CD4-positive, alpha-beta T cell treated with Interferon gamma for 1 hour (primary cell): ENCODE measurements at places on chromosomes 3 and 15.

DNA sequence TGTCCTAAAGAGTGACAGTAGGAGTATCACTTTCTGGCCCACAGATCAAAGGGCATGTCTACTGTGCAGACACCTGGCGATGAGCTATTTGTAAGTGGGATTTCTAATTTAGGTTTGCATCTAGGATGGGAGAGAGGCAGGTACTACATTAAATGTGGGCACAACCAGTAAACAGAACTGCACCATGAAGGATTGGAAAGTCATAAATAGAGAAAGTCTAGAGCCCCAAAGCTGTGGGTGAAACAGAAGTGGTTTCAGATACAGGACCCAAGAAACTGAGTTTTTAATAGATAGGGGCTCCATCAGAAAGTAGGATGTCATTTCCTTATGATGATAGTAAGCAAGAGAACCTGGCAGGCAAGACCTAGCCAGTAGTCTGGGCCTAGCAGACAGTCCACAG lies 35.2 kb upstream of the SPPL2A start:
- DNase-seq: no peak

- DNase-seq: no peak
Observed at GRCh38 chr3:183539811-183540210, 15.7 kb downstream of the KLHL6 start.

GRCh38 chr15:74320352-74321247 lies 46.8 kb downstream of the CYP11A1 start:
- no peak for DNase-seq

GRCh38 chr3:125302932-125303331 lies 72.2 kb downstream of the ZNF148 start:
- no peak for DNase-seq

DNA sequence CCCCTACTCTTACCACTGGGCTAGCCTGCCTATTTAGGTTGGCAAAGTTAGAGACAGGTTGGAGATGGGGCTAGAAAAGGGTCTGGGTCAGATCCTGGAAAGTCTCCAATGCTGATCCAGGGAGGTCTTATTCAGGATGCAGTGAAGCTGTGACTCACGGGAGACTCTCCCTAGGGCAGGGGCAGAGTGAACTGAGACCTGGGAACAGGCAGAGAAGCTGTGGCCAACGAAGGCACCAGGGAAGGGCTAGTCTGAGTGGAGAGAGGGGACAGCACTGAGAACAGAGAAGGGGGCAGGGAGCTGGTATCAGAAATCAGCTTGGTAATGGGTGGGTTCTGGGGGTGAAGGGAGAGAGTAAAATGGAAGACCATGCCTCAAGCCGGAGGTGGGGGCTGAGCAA lies 2.2 kb downstream of the LTF start:
- no peak for DNase-seq
